ENCODE measurements at places on chromosomes 3 and 15. TPM values are rescaled to one million over a fixed set of nuclear protein-coding genes. Genes with fewer than 3 reads are reported as not detected.

- DNase-seq, result no peak
Observed at GRCh38 chr3:126322181-126322967, 34.8 kb downstream of the KLF15 start.

GRCh38 chr3:58034738-58035523 is 26.7 kb downstream of the FLNB start:
- DNase-seq, result no peak

- DNase-seq, result no peak
Observed at GRCh38 chr15:96561593-96561992, 231.1 kb downstream of the NR2F2 start.

The ZNF197 gene
- polyA plus RNA-seq, result 4.6 TPM

The CADM2 gene
- not detected for polyA plus RNA-seq

All from foreskin keratinocyte (primary cell).